ENCODE measurements at places on chromosomes 11 and 22. TPM values are rescaled to one million over a fixed set of nuclear protein-coding genes. Genes with fewer than 3 reads are reported as not detected.

- no peak for DNase-seq
Observed at GRCh38 chr22:47813661-47814060, 1051.2 kb downstream of the TBC1D22A start.

DNA sequence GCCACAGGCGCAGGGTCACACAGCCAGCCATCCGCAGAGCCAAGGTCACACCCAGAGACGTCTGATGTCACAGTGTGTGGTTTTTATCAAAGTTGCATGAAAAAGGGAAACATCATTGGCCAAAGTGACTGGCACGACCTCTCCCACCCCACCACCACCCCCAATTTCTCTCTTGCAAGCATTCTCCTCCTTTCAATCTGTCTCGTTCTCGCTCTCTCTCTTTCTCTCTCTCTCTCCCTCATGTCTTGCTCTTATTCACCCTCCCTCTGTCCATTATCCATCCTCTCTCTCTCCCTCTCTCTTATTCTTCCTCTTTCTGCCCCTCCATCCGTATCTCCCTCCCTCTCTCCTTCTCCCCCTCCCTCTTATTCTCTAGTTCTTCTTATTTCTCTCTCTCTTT, 40.6 kb downstream of the MN1 start:
- no peak for DNase-seq

DNA sequence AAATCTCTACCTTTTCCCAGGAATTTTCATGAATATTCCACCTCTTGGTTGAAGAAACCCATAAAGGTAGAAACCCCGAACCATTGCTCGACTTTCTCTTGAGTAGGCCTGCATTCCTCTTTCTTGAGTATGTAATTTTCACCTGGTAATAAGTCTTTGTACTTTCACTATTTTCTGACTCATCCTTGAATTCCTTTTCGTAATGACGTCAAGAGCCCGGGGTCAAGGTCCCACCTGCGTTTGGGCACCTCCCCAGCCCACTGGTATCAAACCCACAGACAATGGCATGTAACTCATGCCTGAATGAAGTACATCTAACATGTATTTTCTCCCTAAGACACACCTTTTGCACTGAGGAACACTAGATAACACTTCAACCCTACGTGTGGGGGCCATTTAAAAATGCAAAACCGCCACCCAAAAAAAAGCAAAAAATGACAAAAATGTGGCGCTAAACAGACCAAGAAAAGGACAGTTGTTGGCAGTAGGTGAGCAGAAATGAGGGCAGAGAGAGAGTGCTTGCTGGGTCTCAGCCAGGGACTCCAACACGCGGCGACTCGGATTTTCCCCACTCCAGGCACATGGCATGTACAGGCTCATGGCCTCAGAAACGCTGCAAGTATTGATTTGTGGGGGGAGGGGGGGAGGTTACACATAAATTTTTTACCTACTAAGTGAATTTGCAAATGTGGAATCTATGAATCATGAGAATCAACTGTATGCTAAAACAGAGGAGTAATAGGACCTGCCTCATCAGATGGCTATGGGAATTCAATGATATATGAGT, 4.1 kb upstream of the C11orf24 start:
- peak; percentile 77 for DNase-seq

DNA sequence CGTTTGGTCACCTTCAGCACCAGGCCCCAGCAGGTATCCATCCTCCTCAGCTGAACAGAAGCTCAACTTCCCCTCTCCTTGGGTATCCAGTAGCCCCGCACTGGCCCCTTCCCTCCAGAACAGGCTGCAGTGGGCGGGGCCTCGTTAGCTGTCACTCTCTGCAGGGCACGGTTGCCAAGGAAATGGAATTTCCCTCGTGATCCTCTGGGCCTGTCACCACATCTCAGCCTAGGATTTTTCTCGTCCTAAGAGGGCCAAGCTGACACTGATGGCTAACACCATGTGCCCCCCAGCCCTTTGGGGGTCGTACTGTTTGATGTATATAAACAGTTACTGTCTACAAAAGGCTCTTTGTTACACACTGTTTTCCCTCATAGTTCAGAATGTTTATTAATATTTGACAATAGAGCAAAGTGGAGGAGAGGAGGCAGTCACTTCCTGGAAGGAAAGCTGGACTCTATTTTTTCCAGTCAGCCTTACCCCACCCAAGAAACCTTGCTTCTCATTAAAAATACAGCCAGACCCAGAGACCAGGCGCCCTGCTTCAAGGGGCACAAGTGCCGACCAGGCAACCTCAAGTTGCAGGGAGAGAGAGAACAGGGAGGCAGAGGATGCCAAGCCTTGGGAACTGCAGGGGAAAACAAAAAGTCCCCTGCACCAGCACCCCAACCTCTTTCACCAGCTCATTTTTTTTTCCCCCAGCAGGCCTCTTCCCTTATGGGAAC, 44.5 kb downstream of the FEZ1 start:
- peak; percentile 72 for DNase-seq

DNA sequence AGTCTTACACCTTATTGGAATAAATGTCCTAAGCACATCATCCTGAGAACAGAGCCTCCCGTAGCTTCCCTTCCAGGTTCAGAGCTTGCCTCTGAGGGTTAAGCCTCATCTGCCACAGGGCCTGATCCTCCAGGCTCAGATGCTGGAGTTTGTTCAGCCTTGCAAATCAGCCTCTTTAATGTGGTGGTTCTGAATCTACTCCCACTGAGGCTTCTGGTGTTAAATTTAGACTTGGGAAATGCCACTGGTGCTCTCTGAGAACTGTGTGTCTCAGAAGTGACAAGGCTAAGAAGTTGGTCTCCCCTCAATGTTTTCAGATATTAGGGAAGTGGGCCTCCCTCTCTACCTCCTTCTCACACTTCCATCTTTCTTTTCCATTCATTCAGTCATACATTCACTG, 68.7 kb downstream of the CCDC81 start:
- no peak for DNase-seq

DNA sequence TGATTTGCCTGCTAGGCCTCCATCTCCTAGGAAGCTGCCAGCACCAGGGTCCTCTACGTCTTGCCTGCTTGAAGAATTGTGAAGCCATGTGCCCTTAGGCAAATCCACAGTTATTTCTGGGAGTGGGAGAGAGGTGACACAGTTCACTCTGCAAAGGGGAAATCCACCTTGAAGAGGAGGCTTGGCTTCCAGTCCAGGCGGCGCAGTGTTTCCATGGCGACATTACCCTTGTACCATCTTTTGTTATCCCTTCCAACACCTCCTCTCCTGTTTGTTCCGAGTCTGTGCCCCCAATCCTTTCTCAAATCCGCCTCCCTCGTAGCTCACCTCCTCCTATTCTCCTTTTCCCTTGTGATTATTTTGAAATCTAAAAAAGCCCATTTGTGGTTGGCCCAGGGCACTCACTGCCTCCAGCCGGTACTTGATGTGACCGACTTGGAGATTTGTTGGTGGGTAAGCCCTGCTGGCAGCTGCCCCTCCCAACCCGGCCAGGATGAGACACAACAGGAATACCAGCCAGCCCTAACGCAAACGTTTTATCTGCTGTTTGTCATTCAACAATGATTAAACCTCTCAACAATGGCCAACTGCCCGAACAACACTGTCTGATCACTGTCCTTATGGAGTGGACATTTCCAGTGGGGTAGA, 18.4 kb downstream of the SYT13 start:
- no peak for DNase-seq

- peak; percentile 57 for DNase-seq
Observed at GRCh38 chr11:94664346-94664745, 97.2 kb downstream of the PIWIL4 start.

The PATE2 gene
- not detected for total RNA-seq

The MRGPRX3 gene
- not detected for total RNA-seq

The PDGFD gene
- total RNA-seq, result 5.1 TPM

The TMEM126A gene
- total RNA-seq, result 22.9 TPM

The IGSF22 gene
- total RNA-seq, result not detected

The C1QTNF5 gene
- total RNA-seq, result not detected

The SPA17 gene
- total RNA-seq, result 5.4 TPM
